ENCODE measurements at places on chromosomes 13 and 19.

- DNase-seq: peak; percentile 72
Observed at GRCh38 chr13:29594710-29595379, 643 bp downstream of the SLC7A1 start.

DNA sequence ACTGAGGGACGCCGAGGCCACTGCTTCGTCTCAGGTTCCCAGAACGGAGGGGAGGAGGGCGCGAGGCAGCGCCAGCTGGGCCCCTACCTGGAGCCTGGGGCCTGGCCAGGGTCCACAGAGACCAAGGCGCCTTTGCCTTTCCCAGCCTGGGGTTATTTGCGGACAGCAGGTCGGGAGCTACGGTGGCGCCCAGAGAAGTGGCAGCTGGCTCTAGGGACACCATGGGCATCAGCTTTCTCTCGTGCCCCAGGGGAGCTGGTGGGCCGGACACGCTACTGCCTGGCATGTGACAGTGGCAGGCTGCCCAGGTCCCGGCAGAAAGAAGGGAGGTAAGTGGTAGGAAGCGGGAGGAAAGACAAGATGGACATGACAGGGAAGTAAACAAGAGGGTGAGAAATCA, 19.0 kb downstream of the AKT2 start:
- no peak for DNase-seq

GRCh38 chr13:87302931-87303330, 368.2 kb upstream of the SLITRK5 start:
- DNase-seq: no peak

GRCh38 chr13:19601749-19602725, 31.4 kb upstream of the MPHOSPH8 start:
- DNase-seq: peak; percentile 49

DNA sequence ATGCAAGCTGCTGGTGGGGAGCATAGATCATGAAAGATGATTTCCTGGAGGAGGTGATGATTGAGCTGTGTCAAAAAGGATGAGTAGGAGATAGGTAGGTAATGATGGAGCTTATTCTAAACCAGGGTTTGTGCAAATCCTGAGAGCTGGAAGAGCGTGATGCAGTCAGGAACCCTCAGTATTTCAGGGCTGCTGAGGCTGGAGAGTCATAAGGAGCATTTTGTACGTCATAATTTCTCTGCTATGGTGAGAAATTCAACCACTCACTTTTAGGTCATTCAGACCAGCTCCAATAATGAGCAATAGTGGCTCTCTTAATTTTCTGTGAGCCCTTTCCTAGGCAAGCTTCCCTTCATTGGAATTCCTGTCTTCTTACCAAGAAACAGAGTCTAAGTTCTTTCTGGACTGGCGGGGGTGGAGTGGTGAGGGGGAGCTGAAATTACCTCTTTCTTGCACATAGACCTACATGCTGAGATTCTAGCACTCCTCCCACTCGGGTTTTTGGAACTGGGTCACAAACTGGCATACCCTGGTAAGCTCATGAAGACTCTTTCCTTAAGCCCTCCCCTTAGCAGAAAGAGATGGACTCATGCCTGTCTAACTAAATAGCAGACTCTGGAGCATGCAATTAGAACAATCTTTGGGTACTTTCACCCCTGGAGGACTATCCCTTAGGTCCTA, 62.2 kb upstream of the MYCBP2 start:
- DNase-seq: no peak

GRCh38 chr13:25977671-25978070, 74.1 kb downstream of the SHISA2 start:
- DNase-seq: no peak

DNA sequence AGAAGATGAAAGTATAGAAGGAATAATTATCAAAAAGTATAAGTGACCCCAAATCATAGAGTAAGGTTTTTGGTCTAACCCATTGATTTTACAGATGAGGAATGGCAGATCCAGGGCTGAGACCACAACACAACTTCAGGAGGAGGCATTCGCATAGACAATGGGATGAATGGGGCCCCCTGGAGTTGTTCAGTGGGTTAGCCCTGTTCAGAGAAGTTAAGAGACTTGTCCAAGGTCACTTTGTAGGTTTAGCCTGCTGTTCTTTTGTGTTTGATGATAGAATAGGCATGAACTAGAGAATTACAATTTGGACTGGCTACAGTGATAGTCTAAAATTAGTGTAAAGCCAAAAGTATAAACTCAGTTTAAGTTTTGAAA, 233.9 kb downstream of the KCNRG start:
- no peak for DNase-seq
